ENCODE measurements at places on chromosomes 7 and 10. TPM values are rescaled to one million over a fixed set of nuclear protein-coding genes. Genes with fewer than 3 reads are reported as not detected.

DNA sequence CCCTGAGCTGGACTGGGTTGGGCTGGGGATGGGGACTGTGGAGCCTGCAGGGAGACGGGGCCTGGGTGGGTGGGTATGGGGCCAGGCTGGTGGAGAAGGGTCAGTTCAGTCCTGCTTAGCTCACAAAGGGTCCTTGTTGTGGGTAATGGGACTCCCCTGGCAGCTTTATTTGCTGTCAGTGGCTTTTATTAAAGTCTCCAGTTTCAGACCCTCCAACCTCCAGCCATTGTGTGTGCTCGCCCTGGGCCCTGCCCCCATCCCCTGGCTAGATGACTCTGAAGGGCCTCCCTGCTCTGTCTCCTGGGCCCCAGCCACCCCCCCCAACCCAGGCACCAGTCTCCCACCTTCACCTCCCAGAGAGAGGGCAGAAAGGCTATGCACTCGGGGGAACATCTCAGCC is 44.4 kb upstream of the SLF2 start:
- DNase-seq = no peak
- H3K27ac ChIP-seq = no peak overlapping the region
- no peak overlapping the region for H3K4me3 ChIP-seq
- no peaks in the 10 kb centered on the region for H3K4me1 ChIP-seq
- no peaks in the 10 kb centered on the region for H3K36me3 ChIP-seq

DNA sequence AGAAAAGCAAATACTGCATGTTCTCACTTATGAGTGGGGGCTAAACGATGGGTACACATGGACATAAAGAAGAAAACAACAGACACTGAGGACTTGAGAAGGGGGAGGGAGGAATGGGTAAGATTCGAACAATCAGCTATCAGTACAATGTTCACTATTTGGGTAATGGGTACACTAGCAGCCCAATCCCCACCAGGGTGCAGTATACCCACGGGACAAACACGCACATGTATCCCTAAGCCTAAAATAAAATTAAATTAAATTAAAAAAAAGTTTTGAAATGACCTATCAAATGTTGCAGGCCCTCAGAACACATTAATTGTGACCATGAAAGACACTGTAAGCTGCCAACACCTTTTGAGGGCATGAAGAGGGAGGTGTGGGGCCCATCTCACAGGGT is 316.0 kb downstream of the WDR37 start:
- H3K36me3 ChIP-seq = no peaks in the 10 kb centered on the region
- H3K4me1 ChIP-seq = no peaks in the 10 kb centered on the region
- H3K27me3 ChIP-seq = no peaks in the 10 kb centered on the region
- H3K27ac ChIP-seq = no peak overlapping the region

- no peaks in the 10 kb centered on the region for H3K36me3 ChIP-seq
- no peaks in the 10 kb centered on the region for H3K27me3 ChIP-seq
- no peak overlapping the region for H3K27ac ChIP-seq
- no peak for DNase-seq
These were observed 13.1 kb downstream of the PLCE1 start for GRCh38 chr10:94006591-94007550.

- no peaks in the 10 kb centered on the region for H3K4me1 ChIP-seq
- H3K36me3 ChIP-seq = no peaks in the 10 kb centered on the region
- no peak overlapping the region for H3K4me3 ChIP-seq
- DNase-seq = no peak
- H3K27me3 ChIP-seq = peaks cover 4% of the 10 kb centered on the region
- no peak overlapping the region for H3K27ac ChIP-seq
These were observed 447.4 kb upstream of the PFKP start for GRCh38 chr10:2619916-2620315.

DNA sequence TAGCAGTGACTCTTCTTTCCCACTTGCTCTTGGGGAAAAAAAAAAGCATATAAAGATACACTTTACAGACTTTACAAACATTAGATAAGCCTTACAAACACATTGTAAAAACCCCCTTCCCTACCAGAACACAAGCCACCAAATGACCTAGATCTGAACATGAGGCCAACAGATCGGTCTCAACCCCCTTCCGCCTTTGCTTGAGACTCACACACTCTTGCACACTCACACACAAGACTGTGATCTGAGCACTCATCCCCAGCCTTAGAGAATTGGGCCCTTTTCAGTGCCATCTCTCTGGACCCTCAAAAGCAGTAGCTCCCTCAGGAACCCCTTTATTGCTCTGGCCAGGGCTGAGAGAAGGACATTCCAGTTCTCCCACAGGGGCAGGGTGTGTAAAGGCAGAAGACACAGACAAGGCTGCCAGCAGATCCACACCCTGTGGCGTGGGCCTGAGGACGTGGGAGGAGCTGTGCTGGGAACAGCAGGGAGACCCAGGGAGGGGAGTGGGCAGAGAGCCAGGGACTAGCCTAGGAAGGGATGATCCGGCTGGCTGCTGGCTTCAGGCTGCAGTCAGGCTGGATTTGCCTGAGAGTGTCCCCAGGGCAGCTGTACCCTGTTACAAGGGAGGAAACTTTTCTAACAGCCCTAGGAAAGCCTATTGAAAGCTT is 206.7 kb downstream of the KIAA1217 start:
- peak; percentile 35 for DNase-seq
- H3K36me3 ChIP-seq = no peaks in the 10 kb centered on the region
- H3K27ac ChIP-seq = no peak overlapping the region
- no peaks in the 10 kb centered on the region for H3K4me1 ChIP-seq
- no peaks in the 10 kb centered on the region for H3K27me3 ChIP-seq

- H3K4me1 ChIP-seq = no peaks in the 10 kb centered on the region
- H3K27ac ChIP-seq = no peak overlapping the region
- H3K27me3 ChIP-seq = no peaks in the 10 kb centered on the region
- no peak for DNase-seq
- H3K36me3 ChIP-seq = no peaks in the 10 kb centered on the region
These were observed 176.0 kb upstream of the MYO3A start for GRCh38 chr10:25758041-25758457.

The CLDN3 gene
- 3.6 TPM for total RNA-seq

DNA sequence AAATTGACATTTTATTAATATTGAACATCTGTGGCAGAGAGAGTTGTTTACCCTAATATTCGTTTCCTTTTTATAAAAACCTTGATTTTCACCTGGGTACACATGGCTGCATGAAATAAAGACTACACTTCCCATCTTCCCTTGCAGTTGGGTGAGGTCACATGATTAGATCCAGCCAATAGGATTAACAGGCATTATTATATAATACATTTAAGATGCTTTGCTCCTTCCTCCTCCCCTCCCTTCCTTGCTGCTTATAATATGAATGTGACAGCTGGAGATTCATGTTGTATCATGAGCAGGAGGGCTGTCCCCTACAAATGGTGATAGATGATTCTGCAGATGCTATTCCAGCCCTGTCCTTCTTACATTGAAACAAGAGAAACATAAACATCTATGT is 146.6 kb downstream of the SH2D4B start:
- H3K36me3 ChIP-seq = no peaks in the 10 kb centered on the region
- H3K27me3 ChIP-seq = no peaks in the 10 kb centered on the region
- H3K4me3 ChIP-seq = no peak overlapping the region
- DNase-seq = no peak

DNA sequence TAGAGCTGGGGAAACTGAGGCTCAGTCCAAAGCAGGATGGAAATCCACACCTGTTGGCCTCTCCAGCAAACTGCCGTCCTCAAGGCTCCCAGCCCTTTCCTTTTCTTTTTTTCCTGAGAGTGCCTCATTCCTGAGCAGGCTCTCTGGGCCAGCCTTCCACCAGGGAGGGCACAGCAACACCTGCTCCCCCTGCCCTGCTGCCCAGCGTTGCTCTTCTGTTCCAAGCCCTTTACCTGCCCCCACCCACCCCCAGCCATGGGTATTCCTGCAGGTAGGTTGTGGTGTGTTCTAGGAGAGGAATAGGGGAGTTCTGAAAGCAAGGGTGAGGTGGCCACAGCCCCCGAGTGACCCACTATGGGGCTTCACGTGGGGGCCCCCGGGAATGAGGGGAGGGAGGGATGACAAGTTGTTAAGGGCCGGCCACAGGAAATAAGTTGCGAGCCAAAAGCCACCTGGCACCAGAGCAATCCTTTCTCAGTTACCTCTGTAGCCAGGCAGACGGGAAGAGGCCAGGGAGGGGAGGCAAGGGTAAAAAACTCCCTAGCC is 19.3 kb downstream of the VSIR start:
- H3K4me1 ChIP-seq = peaks cover 8% of the 10 kb centered on the region
- H3K4me3 ChIP-seq = no peak overlapping the region
- peak overlapping the region; percentile 64 for H3K27ac ChIP-seq
- no peaks in the 10 kb centered on the region for H3K27me3 ChIP-seq

The ZNF853 gene
- total RNA-seq = 0.67 TPM

GRCh38 chr7:88121335-88121734 is 98.5 kb downstream of the SRI start:
- H3K4me1 ChIP-seq = no peaks in the 10 kb centered on the region
- no peaks in the 10 kb centered on the region for H3K36me3 ChIP-seq
- no peak for DNase-seq
- H3K27ac ChIP-seq = no peak overlapping the region

DNA sequence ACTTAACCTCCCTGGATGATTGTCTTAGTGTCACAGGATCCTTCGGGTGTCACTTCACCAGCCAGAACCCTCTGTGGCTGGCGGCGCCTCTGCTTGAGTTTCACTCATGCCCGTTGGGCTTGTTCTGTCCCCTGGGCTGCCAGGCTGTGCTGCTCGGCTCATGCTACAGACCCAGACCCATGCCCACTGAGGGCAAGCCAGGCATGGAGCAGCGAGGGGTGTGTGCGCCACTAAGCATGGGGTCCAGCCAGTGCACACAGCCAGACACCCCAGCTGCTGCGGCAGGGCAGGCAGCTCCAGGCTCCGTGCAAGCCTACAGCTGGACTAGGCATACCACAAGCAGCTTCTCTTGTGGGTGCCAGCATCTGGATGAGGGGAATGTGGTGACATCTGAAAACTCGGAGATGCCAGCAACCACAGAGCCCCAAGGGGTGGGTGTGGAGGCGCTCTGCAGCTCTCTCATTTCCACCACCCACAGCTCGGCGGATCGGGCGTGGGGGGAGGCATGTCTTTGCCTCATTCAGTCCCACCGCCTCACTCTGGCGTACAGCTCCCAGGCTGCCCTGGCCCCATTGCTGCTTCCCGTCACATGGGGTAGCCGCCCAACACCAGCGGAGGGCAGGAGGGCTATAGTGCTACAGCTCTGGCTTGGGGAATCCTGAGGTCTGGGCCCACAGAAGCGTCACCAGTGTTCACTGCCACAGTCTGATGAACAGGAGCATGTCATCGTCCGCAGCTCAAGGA is 269.6 kb upstream of the LRGUK start:
- no peak overlapping the region for H3K27ac ChIP-seq
- no peaks in the 10 kb centered on the region for H3K4me1 ChIP-seq
- no peaks in the 10 kb centered on the region for H3K27me3 ChIP-seq
- no peak for DNase-seq
- H3K4me3 ChIP-seq = no peak overlapping the region

DNA sequence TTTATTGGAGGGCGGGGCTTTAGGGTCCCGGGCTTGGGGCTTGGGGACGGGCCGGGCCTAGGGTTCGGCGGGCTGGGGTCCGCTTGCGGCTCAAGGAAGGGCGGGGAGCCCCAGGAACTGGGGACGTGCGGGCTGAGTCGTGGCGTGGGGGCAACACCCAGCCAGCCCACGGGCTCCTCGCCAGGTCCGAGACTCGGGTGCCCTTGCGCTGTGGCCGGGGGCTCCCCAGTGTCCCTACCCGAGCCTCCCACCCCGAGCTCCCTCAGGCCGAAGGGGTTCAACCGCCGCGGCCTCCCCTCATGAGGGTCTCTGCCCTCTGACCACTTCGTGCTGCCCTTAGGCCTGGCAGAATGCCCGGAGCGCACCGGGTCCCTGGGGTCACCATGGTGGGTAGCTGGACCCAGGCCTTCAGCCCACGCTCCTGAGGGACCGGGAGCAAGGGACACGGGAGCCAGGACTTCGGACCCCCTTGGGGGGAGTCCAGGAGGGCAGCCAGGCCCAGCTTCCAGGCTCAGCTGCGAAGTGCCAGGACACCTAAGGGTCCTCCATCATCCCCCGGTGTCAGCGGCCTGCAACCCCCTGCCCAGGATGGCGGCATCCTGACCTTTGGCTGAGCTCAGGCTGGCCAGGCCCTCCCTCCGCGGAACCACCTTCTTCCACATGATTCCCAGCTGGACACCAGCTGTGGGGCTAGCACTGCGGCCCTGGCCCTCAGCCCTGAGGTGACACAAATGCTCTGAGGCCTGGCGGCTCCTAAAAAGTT is 524 bp upstream of the FUOM start:
- DNase-seq = no peak
- H3K27me3 ChIP-seq = no peaks in the 10 kb centered on the region
- peak overlapping the region; percentile 77 for H3K4me3 ChIP-seq
- peaks cover 65% of the 10 kb centered on the region for H3K4me1 ChIP-seq
- peak overlapping the region; percentile 93 for H3K27ac ChIP-seq
- peaks cover 6% of the 10 kb centered on the region for H3K36me3 ChIP-seq

DNA sequence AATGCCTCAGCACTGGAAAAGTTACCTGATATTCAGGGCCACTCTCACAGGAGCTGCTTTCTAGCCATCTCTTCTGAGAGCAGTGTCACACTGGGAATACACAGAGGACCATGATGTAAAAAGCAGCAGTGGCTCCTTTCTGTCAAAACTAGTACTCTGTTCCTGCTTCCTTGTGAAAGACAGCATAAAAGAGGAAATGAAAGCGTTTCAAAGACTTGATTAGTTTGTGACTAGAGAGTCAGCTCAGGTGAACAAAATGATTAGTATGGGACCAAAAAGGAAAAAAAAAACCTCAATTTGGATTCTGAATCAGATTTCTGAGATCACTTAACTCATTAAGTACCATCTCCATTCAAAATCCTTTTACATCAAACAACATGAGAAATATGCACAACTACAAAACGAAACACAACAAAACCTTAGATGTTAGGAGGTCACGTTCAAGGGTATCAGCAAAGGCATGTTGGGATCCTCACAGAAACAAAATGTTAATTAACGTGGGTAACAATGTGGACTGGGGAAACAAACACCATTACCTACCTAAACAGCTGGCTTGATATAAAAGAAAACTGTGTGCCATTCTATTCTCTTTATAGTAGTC is 103.7 kb downstream of the MACC1 start:
- H3K27ac ChIP-seq = no peak overlapping the region
- H3K36me3 ChIP-seq = no peaks in the 10 kb centered on the region
- no peaks in the 10 kb centered on the region for H3K27me3 ChIP-seq
- H3K4me1 ChIP-seq = no peaks in the 10 kb centered on the region
- no peak overlapping the region for H3K4me3 ChIP-seq

- no peaks in the 10 kb centered on the region for H3K4me1 ChIP-seq
- H3K36me3 ChIP-seq = peaks cover 5% of the 10 kb centered on the region
- no peak overlapping the region for H3K27ac ChIP-seq
These were observed 136.6 kb downstream of the LRRC4 start for GRCh38 chr7:127894588-127894987.

All from liver (tissue), 10 donors.